ENCODE measurements at places on chromosomes 11 and 22. TPM values are rescaled to one million over a fixed set of nuclear protein-coding genes. Genes with fewer than 3 reads are reported as not detected.

Gene OR51G1
- polyA plus RNA-seq: not detected

Gene MMP12
- 4.7 TPM for polyA plus RNA-seq

Gene MS4A12
- not detected for polyA plus RNA-seq

DNA sequence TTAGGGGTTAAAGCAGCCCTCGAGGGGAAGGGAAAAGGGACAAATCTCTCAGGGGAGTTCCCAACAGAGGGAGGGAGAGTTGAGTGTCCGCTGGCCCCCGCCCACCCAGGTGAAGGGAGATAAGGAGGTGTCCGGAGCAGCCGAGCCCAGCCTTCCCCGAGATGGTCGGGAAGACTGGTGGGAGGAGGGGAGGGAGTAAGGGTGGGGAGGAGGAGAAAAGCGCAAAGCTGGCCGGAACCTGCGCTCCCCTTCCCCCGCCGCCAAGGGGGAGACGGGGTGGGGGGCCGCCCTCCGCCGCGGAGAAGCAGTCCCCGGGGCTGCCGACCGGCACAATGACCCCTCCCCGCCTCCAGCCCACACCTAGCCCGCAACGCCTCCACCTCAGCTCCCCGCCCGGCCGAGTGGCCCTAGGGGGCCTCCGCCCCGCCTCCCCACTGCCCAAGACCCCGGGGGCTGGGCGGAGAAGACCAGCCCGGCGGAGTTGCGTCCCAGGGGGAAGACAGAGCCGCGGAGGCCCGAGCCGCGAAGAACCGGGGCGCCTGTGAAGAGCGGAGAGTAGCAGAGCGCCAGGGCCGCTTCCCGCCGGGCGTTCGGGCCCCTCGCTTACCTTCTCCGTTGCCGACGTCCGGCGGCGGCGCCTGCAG is 479 bp downstream of the RSF1 start:
- DNase-seq: peak; percentile 56

GRCh38 chr22:44214764-44215163 is 34.0 kb downstream of the PARVG start:
- no peak for DNase-seq

DNA sequence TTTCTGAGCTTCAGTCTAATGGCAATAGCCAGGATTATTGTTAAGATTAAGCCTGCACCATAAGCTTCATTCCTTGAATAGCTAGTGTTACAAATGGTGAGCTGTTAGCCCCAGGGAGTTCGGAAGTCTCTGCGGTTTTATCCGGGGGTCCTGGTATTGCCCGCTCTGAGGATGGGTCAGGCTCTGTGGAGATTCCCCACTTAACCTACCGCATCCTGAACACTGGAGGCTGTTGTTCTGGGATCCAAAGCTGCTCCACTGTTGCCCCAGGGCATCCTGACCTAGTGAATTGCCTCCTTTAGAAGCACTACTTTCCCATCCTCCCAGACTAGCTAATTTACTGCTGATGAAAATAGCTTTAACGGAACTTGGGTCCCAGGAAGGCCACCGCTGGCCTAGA is 14.5 kb upstream of the PEX26 start:
- no peak for DNase-seq

Gene WNT11
- 18.2 TPM for polyA plus RNA-seq

DNA sequence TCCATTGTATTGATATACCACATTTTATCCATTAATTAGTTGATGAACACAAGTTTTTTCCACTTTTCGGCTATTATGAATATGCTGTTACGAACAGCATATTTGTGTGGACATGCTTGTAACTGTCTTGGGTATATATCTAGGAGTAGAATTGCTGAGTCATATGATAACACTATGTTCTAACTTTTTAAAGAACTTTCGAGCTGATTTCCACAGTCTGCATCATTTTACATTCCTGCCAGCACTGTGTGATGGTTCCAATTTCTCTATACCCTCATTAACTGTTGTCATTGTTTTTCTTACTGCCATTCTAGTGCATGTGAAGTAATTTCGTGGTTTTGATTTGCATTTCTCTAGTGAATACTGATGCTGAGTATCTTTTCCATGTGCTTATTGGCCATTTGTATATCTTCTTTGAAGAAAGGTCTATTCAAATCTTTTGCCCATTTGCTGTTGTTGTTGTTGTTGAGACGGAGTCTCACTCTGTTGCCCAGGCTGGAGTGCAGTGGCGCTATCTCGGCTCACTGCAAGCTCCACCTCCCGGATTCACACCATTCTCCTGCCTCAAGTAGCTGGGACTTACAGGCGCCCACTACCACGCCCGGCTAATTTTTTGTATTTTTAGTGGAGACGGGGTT is 7.4 kb upstream of the RCE1 start:
- no peak for DNase-seq

- DNase-seq: no peak
These were observed 72.9 kb upstream of the OR4C15 start for GRCh38 chr11:55481416-55481815.

Gene NXPE4
- 0.21 TPM for polyA plus RNA-seq

Gene TMEM126A
- 34.2 TPM for polyA plus RNA-seq

DNA sequence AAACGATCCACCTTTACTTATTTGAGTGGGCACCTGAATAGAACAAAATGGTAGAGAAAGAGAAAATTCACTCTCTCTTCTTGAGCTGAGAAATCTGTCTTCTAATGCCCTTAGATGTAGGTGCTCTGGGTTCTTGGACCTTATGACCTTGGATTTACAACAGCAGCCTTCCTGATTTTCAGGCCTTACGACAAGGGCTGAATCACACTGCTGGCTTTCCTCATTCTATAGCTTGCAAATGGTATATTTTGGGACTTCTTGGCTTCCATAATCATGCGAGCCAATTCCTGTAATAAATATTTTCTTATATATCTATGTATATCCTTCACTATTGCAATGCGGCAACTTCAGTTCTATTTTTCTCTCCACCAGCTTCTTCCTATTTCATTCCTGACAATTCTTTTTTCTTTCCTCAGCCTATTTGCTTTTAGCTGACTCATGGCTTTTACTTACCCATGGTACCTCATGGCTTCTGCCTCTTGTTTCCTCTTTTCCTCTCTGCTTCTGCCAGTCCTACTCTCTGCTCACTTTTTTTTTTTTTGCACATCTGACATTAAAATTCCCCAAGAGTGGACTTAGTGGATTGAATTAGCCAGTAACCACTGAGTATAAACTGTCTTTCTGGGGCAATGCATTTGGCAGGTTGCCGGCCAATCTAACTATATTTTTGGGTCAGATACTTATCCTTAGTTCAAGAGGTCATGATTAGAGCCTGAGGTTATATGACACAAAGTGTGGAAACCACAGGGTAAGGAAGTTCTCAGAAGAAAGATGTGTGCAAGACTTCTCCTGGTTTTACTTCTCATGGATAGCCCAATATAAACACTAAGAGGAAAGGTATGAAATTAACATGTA is 359.5 kb downstream of the TMEM135 start:
- DNase-seq: no peak

- no peak for DNase-seq
These were observed 115.9 kb downstream of the FBXO7 start for GRCh38 chr22:32590556-32590955.

Gene VPS37C
- 20.7 TPM for polyA plus RNA-seq

- DNase-seq: no peak
These were observed 31.3 kb downstream of the CYTH4 start for GRCh38 chr22:37313376-37314314.

Gene COA4
- polyA plus RNA-seq: 78.8 TPM

DNA sequence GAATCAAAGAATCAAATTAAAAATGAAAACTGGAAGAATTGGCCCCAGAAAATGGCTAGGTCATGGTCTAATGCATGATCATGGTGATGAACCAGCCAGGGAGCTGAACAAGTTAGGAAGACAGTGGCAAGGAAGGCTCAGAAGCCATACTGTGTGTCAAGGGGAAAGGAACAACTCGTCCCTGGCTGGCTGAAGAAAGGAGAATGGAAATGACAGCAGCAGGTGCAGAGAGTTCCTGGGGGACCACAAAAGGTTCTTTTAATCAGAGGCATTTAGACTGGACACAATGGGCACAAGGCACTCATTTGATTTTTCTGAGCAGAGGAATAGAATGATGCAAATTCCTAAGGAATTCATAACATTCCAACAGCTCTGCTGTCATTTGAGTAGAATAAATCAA is 209.9 kb downstream of the LARGE1 start:
- no peak for DNase-seq

DNA sequence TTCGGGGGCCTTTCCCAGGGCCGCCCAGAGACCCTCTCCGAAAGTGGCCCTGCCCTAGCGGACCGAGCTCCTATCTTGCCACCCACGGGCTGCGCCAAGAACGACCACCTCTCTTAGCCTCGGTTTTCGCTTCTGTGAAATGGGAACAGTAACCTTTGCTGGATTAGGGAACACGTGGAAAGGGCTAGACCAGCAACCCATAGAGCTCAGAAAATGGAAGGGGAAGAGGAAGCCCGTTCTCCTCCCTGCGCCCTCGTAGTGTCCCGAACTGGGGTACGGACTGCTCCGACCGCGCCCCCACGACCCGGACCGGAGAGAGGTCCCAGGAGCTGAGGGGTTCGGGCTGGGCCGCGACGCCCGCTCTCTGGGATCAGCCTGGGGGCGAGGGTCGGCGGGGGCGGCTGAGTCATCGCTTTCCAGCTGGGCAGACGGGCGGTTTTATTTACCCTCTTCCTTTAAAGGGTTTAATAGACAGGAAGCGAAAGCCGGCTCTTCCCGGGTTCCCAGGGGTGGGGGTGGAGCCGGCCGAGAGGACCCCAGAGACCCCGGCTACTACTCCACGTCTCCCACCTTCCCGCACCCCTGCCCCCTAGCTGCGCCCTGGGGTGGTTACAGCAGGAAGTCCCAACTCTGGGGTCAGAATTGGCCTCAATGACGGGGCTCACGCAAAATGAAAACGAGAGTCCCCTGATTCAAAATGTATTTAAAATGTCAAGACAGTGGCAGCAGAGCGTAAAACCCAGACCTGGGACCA is 907 bp upstream of the PHLDA2 start:
- DNase-seq: no peak

Gene TRPM5
- polyA plus RNA-seq: 3.6 TPM

Gene ZFP91
- 61.3 TPM for polyA plus RNA-seq

DNA sequence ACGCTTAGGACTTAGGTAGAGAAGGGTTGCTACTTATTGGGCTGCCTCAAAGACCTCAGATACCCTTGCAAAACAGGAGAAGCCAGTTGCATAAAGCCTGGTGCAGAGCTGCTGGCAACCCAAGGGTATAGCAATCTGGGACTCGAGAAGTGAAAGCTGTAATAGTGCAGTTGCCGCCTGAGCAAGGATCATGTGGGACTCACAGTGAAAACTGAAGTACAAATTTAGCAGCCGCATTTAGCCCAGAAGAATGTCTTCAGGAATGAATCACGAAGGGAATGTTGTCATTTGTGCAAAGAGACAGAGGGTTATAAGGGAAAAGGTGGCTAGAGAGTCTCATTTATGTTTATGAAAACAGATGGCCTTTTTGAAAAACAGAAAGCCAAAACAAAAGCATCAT is 267.2 kb downstream of the TENM4 start:
- no peak for DNase-seq

DNA sequence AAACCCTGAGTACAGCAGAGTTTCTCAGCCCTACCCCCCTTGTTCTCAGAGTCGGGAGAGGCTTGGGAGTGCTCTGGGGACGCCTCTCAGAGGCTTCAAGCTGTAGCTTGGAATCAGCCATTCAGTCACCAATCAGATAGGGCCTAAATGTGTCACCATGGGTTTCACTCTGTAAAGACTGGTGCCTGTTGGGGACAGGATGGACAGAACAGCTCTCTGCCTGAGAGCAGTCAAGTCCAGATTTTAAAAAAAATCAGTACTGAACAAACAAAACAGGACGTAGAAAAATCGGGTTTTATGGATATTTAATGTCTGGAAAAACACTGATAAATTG is 1.3 kb downstream of the FADD start:
- DNase-seq: no peak

Gene MFRP
- not detected for polyA plus RNA-seq

Gene BATF2
- polyA plus RNA-seq: 3.1 TPM

Gene CCDC89
- polyA plus RNA-seq: 2.9 TPM

Gene OR51B2
- not detected for polyA plus RNA-seq

- DNase-seq: no peak
These were observed 21.8 kb downstream of the SERPING1 start for GRCh38 chr11:57619331-57619730.

Gene HORMAD2
- polyA plus RNA-seq: not detected

Gene GTPBP1
- 56.7 TPM for polyA plus RNA-seq

DNA sequence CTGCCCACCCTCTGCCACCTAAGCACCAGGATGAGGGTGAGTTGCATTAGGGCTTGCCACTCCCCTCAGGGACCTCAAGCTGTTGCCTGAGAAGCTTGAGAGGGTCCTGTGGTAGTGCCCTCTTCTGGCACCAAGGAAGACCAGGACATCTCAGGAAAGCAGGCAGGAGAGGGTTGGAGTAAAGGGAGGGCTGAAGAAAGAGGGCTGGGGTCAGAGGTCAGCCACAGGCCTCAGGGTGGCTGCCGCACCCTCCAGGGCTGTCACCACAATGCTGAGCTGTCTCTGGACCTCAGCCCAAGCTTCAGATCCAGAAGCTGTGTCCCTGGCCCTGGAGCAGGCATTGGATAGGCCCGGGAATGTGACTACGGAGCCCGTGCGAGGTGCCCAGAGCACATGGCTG is 4.1 kb downstream of the SAC3D1 start:
- DNase-seq: no peak

DNA sequence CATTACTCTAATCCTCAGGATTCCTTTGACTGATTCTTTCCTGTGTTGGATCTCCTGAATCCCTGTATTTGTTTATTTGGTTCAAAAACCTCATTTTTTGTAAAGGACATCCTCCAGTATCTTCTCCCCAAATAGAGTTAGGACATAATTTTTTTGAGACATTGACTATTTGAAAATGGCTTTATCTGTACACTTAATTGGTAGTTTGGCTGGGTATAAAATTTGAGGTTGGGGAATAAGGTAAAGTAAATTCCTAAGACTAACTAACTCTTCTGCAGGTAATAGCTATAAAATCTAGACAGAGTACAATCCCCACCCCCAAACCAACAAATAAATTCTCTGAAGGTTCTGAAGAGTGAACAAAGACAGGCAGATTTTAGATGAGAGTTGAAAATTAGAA is 114.4 kb downstream of the CTTN start:
- DNase-seq: no peak

- DNase-seq: peak; percentile 54
These were observed 251.3 kb upstream of the CCDC179 start for GRCh38 chr11:23111527-23111926.

Gene ZNF202
- 16.5 TPM for polyA plus RNA-seq

Gene OSM
- 0.04 TPM for polyA plus RNA-seq

GRCh38 chr22:47032956-47033647 is 270.7 kb downstream of the TBC1D22A start:
- DNase-seq: no peak
